ENCODE measurements at places on chromosomes 6 and 20.
A peak's percentile ranks its signal among the peaks of the same experiment; 100 is the strongest.

GRCh38 chr6:20314866-20315845 lies 86.5 kb upstream of the E2F3 start:
- no peak for DNase-seq

DNA sequence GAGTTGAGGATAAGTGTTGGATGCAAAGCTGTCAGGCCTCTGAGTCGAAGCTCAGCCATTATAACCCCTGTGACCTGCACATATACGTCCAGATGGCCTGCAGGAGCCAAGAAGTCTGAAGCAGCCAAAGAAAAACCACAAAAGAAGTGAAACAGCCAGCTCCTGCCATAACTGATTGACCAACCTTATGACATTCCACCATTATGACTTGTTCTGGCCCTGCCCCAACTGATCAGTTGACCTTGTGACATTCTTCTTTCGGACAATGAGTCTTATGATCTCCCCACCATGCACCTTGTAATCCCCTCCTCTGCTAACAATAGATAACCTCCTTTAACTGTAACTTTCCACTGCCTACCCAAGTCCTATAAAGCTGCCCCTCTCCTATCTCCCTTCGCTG lies 133.7 kb upstream of the AGPAT4 start:
- DNase-seq: no peak

- no peak for DNase-seq
These were observed 23.6 kb downstream of the LRP11 start for GRCh38 chr6:149840345-149841075.

DNA sequence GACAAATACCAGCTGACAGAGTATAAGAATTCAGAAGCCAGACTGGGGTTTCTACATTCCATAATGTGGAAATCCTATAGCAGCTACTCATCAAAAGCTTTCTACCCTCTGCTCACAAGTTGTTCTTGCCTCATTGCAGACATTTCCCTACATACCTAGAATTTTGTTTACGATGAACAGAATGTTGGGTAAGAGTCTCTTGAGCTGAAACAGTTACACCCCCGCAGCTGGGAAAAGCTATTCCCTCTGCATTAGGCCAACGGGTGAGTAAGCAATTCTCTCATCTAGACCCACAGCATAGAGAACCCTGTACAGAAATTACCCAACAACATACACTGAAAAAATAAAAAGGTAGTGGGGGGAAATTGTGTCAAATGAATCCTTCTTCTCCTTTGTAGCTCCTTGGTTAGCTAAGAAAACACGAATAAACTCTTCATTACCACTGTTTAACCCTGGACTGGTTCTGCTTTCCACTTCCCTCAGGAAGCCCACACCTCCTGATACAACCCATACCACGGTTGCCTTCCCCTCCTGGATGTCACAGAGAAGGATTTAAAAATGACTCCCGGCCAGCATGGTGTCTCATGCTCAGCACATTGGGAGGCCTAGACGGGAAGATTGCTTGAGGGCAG lies 215.0 kb upstream of the SHLD1 start:
- no peak for DNase-seq

- DNase-seq: no peak
These were observed 81.6 kb upstream of the MLN start for GRCh38 chr6:33885132-33886057.

DNA sequence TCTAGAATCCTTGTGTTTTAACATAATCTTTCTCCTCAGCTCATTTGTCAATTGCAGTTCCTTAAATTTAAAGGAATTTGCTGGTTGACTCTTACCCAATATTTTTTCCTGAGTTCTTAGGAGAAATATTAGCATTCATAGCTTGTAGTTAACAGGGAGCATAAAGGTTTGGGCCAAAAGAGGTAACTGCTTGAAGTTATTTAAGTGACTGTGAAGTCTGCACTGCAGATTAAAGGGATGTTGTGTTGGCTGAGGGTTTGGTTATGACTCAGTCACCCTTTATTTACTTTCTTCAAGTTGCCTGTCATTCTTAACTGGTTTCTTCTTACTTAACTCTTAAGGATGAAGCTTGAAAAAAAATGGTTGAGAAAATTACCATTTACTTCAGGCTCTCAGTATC lies 220.3 kb upstream of the LAMP5 start:
- no peak for DNase-seq

DNA sequence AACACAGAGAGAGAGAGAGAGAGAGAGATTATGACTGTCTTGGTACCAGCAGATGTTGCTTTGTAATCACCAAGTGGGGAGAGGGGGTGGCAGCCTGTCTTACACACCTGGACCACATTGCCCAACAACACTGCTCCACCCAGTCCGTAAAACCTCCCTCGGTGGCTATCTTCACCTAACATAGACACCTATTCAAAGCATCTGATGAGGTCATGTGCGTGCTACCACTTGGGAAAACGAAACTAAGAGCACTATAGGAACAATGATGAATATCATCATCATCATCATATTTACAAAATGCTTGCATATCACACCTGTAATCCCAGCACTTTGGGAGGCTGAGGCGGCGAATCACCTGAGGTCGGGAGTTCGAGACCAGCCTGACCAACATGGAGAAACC lies 24.1 kb upstream of the SALL4 start:
- no peak for DNase-seq

DNA sequence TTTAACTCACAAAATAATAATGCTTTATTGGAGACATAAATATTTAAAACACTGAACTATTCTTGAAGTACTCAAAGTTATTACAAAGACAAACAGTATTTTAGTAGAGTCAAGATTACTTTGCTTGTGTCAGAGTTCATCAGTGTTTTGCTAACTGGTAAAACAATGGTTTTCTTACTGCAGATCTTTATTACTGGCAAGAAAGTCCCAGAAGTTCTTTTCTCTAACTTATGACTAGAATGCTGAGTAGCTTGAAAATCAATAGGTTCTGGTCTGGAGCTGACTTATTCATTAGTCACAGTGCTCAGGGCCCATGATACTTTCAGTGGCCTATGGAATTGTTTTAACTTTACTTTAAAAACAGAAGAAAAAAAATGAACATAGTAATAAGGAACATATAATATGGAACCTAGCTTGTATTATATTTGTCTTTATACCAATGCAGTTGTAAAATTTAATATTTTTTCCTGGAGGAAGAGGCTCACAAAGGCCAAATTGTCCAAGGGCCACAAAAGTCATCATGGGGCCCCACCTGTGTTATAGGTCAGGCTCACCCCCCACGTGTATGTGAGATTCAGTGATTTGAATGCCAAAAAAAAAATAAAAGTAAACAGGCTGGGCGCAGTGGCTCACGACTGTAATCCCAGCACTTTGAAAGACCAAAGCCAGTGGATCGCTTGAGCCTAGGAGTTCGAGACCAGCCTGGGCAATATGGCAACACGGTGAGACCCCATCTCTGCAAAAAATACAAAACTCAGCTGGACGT lies 53.3 kb downstream of the PLEKHG1 start:
- DNase-seq: no peak

GRCh38 chr6:12419631-12420272 lies 129.6 kb downstream of the EDN1 start:
- DNase-seq: no peak

- DNase-seq: no peak
These were observed 12.2 kb downstream of the SNAP91 start for GRCh38 chr6:83696674-83697073.

DNA sequence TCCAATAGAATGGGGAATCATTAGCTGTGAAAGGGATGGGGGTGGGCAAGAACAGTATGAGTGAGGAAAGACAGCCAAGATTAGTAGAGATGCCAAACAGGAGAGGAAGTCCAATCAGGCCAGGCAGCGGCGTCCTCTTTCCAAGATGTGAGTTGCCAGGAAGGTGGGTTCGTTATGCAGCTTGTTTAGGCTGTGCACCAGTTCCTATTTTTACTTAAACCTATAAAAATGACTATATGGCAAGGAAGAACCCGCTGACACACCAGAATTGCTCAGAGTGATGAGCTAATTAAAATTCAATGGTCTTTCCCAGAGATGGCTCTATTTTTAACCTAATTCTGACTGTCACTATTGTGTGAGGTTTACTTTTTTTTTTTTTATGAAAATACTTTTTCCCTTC lies 88.2 kb downstream of the SLC22A23 start:
- DNase-seq: no peak

DNA sequence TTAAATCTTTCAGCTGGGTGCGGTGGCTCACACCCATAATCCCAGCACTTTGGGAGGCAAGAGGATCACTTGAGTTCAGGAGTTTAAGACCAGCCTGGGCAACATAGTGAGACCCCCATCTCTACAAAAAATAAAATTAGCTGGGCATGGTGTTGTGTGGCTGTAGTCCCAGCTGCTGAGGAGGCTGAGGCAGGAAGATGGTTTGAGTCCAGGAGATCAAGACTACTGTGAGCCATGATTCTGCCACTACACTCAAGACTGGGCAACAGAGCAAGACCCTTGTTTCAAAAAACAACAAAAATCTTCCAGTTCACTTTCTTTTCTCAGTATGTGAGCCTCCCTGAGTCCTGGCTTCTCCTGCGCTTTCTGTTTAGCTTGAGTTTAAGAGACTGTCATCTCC lies 7.9 kb downstream of the SDHAF4 start:
- DNase-seq: no peak

GRCh38 chr6:14058029-14058695 lies 59.4 kb upstream of the CD83 start:
- DNase-seq: no peak

- no peak for DNase-seq
These were observed 420.9 kb upstream of the PLCB4 start for GRCh38 chr20:8647961-8648441.

GRCh38 chr6:90315986-90316385 lies 19.3 kb upstream of the BACH2 start:
- no peak for DNase-seq

GRCh38 chr6:56849896-56850295 lies 105.0 kb upstream of the BEND6 start:
- no peak for DNase-seq

GRCh38 chr6:87391334-87391733 lies 16.4 kb upstream of the CFAP206 start:
- peak; percentile 39 for DNase-seq

- DNase-seq: no peak
These were observed 44.0 kb downstream of the B4GALT5 start for GRCh38 chr20:49669601-49670189.

GRCh38 chr20:43960231-43960630 lies 45.6 kb downstream of the TOX2 start:
- DNase-seq: no peak

DNA sequence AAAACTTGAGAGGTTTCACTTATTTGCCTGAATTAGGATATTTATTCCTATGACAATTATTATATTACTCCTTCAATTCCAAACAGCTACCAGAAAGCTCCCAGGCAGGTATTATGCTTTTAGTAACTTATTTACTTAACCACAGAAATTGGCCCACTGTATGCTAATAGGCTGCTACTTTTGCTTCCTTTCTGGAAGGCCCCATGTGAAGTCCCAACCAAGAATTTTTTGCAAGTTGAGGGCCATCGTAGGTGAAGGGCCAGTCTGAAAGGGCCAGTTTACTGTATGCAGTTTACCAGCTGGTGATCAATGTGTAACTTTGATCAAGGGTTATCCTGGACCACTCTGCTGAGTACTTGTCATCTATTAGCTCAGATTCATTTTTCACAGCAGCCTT lies 45.0 kb downstream of the EDN1 start:
- DNase-seq: no peak

DNA sequence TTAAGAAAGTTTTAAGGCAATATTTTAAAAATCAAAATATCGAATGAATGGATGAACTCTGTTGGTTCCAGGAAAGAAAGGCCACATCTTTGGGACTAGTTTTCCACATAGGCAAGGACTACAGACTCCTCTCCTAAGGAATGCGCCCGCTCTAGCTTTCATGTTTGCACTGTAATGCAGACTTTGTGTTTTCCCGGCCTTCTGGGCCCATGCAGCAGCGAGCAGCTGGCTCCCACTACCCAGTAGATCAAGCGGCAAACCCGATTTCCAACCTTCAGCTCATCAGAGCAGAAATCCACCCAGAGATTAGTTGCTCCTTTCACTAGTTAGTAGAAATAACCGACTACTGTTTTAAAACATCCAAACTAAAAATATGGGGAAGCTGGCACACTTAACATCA lies 27.7 kb downstream of the OVOL2 start:
- DNase-seq: no peak

DNA sequence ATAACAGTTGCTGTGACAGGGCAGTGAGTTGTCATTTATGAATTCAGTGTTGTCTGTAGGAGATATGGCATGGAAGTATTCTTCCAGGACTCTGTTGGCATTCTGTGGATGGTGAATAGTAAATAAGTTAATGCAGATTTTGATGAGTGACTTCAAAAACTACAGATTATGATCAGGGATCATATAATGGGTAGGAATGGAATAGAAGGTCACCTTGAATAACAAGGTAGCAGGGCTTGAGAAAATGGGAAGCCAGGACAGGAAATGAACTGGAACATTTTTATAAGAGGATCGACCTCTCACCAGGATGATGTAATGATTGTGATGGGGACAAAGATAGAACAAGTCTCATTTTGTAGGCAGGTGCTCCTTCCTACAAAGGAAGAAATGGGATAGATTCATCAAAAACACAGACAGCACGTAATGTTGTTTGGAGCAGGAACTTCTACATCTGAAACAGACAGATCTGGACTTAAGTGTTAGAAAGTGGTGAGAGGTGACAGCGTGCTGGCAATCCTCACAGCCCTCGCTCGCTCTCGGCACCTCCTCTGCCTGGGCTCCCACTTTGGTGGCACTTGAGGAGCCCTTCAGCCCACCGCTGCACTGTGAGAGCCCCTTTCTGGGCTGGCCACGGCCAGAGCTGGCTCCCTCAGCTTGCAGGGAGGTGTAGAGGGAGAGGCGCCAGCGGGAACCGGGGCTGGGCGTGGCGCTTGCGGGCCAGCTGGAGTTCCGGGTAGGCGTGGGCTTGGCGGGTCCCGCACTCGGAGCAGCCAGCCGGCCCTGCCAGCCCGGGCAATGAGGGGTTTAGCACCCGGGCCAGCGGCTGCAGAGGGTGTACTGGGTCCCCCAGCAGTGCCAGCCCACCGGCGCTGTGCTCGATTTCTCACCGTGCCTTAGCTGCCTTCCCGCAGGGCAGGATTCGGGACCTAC lies 30.8 kb upstream of the SSR1 start:
- no peak for DNase-seq

DNA sequence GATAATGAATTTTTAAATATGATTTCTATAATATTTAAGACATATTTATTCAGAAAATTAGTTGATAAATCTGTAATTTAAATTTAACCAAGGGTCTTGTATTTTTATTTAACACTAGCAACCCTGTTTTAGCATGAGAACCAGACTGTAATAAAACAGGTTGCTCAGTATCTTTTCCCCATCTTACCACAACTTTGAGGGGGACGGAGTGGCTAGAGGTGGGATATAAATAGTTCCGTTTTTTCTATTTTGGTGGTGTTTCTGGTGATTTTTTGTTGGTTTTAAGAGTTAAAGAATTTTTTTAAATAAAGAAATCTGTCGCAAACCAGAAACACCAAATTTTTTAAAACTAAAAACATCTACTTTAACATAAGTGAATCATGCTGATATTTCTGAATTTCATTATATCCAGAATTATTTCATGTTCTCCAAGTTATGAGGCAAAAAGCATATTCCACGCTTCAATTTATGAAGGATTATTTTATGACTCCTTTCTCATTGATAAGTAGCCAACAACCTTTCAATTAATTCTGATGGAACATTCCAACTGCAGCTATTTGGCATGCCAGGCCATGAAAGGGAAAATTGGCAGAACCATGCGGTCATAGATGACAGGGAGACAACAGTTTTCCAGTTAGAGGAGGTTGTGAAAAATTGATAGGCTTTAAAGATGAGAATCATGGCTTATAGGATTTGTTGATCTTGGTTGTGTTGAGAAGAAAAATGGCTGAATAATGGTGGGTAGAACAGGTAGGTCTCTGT lies 151.9 kb upstream of the CARMIL1 start:
- no peak for DNase-seq

Data from glutamatergic neuron (in vitro differentiated cells).